ENCODE measurements at places on chromosomes 12 and 14.
A peak's percentile ranks its signal among the peaks of the same experiment; 100 is the strongest.

DNA sequence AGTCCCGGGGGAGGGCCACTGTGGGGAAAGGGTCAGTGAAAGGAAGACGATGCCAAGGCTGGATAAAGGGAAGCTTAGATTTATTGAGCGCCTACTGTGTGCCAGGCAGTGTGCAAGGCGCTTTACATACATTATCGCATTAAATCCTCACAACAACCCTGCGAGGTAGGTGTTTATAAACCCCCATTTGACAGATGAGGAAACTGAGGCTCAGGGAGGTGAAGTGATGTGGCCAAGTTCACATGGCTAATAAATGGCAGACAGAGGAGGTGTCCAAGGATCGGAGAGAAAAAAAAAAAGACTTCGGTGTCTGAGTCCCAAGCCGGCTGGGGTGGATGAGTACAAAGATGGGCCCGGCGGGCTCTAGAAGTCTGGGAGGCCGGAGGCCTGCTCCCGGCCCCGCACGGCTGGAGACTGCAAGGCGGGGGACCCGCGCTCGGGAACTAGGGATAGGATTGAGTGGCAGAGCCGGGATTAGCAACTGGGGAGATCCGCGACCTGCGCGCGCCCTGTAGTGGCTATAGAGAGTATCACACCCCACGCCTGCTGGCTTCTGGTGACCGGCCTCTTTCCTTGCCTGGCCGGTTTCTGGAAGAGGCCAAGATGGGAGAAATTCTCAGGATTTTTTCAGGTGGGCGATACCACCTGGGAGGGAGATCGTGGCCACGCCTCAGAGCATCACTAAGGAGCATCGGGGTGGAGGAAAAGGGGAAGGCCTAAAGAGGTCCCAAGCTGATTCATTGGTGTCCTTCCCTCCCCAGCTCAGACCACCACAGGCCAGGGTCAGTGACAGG, 3.9 kb downstream of the DDN start:
- peak; percentile 58 for DNase-seq

DNA sequence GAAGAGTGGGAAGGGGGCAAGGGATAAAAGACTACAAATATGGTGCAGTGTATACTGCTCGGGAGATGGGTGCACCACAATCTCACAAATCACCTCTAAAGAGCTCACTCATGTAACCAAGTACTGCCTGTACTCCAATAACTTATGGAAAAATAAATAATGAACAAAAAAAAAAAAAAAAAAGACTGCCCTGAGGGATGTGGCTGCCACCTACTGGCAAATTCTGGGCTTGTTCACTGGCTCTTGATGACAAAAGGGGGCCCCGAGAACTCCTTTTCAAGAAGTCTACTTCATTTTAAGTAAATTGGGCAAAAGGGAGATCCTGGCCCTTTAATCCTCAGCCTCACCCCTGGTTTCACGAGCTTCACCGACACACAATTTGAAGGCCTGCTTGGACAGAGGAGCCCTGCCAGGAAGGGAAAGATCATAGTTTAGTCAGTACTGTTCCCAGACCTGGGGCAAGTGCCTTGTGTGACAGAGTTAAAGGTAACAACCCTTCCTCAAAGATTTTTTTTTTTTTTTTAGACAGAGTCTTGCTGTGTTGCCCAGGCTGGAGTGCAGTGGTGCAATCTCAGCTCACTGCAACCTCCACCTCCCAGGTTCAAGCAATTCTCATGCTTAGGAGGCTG, 26.1 kb upstream of the STAC3 start:
- no peak for DNase-seq

GRCh38 chr14:24053548-24054323, 1.9 kb downstream of the CARMIL3 start:
- no peak for DNase-seq

DNA sequence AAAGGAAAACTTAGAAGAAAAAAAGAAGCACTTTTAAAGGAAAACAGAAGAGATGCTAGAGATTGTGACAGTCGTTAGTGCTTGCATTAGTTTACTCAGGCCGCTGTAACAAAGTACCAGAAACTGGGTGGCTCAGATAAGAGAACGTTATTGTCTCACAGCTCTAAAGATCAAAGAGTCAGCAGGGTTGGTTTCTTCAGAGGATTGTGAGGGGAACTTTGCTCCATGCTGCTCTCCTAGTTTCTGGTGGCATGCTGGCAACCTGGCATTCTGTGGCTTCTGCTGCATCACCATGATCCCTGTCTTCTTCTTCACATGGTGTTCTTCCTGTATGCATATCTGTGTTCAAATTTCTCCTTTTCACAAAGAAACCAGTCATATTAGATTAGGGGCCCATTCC, 119.4 kb upstream of the PLEKHA5 start:
- no peak for DNase-seq

DNA sequence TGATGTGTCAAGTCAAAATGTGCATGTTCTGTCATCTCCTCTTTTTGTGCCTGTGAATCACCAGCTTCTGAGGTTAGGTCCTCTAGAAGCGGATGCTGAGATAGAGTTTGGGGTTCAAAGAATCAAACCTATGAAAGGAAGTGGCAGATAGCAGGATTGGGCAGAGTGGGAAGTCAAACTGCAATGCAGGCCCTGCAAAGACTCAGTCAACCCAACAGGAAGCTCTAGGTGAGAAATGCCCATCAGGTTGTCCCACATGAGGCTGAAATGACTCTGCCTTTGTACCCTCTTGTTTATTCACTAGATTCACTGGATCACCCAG, 4.5 kb upstream of the MIA2 start:
- no peak for DNase-seq
